Islet precursor cell (in vitro differentiated cells): ENCODE measurements at places on chromosomes 5 and 9.

DNA sequence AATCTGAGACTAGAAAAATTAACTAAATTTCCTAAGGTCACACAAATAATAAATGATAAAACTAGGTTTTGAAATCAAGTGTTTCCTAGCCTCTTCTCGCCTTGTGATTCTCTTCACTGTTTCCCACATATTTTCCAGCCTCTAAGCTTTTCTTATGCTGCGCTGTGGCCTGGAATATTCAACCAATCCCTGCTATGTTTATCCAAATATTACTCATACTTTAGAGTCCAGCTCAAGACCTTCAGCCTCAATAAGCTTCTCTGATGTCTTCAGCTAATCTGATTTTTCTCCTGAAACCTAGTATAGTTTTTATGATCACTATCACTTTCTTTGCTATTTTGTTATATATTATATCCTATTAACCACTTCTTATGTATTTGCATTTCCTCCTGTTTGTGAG lies 303.1 kb upstream of the CDH6 start:
- no peak for DNase-seq

GRCh38 chr5:61051267-61051666 lies 106.3 kb downstream of the NDUFAF2 start:
- DNase-seq: no peak

GRCh38 chr5:58983526-58984452 lies 400.9 kb downstream of the RAB3C start:
- DNase-seq: peak; percentile 79

DNA sequence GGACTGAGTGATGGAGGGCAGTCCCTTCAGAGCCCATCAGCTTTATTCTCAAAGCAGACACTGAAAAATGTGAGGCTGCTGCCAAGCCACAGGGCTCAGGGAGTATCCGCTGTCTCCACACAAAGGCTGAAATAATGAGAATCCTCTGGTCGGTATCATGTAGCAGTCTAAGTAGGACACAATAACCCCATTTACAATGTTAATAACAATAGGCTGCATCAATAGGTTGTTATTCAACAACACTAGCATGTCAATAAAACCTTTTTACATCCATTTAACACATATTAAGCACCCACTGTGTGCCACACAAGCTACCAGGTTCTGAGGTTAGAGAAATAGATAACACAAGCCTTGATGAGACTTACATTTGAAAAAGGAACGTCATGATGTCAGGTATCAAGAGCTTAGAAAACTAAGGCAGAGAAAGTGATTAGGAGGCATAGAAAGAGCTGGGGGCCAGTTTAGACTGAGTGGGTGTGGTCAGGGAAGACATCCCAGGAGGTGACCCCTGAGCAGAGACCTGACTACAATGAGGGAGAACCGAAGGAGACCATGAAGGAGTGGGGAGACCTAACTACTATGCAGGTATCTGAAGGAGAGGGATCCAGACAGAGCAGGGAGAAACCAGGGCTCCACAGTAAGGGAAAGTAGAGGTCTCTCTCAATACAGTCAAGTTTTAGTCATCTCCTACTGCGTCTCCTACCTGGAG lies 140.1 kb upstream of the GRIA1 start:
- no peak for DNase-seq

DNA sequence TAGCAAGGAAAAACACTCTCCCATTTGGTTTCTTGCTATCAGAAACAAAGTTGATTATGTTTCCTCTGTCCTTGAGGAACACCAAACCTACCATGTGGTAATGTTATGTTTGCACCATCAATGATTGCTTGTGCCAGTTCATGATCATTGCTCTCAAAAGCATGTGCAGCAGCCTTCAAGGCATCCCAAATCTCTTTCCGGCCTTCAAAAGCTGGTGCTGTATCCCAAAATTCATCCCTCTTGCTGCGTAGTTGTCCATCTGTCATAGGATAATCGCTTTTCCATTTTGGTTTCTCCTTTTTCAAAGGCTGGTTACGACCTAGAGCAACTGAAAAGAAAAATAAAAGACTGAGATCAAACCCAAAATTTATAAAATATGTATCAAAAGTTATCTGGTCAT lies 40.1 kb downstream of the EFCAB9 start:
- no peak for DNase-seq
